Mesendoderm (in vitro differentiated cells): ENCODE measurements at places on chromosomes 16 and 17.

DNA sequence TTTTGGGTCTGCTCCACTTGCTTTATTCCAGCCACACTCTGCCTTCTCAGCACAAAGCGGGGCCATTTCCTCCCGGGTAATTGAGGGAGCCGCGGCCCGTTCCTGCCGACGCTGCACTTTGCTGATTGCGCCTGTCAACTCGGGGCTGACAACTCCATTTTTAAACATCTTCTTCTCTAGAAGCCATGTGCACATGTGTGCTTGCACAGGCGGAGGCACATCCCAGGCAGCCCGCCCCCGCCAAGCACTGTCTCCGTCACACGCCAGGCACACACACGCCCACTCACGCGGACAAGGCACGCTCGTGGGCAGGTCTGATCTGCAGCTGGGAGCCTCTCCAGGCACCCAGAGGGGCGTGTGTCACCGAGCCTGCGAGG, 63.2 kb downstream of the ENGASE start:
- no peak for DNase-seq

GRCh38 chr17:77798031-77798430, 160.5 kb upstream of the TNRC6C start:
- DNase-seq = no peak

GRCh38 chr16:71853413-71853812, 7.6 kb downstream of the ATXN1L start:
- no peak for DNase-seq

DNA sequence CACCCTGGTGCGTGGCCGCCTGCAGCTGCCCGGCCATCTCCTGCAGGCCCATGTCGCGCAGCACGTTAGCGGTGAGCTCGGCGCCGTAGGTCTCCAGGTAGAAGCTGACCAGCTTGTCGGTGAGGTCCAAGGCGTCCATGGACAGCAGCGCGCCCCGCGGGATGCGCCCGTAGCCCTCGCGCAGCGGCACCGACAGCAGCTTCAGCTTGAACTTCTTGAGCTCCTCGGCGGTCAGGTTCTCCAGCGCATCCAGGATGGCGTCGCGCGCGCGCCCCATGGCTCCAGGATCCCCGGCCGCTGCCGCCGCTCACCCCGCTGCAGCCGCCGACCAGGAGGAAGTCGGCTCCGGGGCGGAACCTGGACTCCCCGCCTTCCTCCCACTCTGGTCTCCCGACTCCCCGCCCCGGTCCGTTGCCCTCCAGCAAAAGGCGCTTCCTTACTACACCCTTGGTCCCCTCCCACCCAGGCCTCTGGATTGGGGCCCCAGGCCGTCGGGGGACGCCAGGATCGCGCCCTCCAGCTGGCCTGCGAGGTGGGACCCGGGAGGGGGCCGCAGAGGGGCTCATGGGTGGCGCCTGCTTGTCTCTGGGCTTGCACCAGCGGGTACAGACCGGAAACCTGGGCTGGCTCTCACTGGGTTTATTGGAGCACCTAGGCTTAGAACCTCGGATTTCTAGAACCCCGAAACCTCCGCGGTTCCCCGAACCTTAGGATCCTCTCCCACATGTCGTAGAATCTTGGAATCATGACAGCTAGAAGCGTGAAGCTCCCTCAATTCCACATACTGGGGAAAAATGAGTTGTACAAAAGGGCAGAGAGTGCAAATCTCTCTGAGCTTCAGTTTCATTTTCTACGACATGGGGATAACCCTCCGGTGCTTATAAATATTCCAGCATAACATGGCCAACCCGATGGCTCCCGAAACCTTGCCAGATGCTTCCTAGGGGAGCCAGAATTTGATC, at the start of gene PYCARD:
TSS of gene PYCARD (minus strand) at position 347 of the 962 bp plus-strand sequence. CDS start at position 277, 70 bp downstream.
- DNase-seq = peak; percentile 61

GRCh38 chr17:77783991-77784820, 174.3 kb upstream of the TNRC6C start:
- DNase-seq = no peak

DNA sequence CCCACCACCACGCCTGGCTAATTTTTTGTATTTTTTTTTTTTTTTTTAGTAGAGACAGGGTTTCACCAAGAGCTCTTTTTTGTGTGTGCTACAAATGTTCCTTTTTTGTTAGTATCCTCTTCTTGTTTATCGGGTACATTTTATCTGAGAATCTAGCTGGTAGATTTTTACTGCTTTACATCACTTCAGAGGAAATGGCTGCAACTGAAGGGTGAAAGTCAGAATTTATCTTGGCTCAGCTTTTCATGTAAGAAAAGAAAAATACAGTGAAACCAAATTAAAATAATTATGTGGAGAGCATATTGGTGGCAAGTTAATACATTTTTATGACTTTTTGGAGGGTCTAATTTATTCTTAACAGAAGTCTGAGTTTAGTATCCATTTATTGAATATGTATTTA, 26.0 kb downstream of the CBFB start:
- DNase-seq = no peak

DNA sequence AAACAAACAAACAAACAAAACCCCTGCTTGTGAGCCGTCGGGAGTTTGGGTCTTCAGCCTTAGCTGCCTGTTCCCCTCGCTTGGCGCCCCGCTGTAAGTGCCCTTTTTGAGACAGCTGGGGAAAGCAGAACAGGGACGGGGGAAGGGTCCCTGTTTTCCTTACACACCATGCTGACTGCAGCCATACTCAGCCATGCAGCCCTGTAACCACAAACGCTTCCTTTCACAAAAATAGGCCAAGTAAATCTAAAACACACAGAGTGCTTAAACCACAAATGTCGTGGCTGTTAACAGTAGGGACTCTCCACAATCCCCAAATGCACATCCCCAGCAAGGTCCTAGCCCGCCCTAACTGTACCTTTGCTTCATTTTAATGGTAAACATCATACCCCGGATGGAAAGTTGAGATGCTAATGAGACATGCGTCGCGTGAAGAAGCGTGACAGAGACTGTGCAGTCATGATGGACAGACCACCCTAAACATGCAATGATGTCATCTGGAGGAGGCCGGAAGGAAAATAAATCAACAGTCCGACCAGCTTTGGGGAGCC, 129.9 kb downstream of the MGAT5B start:
- DNase-seq = no peak
